GM10248 (cell line): ENCODE measurements at places on chromosomes 3 and 15.

DNA sequence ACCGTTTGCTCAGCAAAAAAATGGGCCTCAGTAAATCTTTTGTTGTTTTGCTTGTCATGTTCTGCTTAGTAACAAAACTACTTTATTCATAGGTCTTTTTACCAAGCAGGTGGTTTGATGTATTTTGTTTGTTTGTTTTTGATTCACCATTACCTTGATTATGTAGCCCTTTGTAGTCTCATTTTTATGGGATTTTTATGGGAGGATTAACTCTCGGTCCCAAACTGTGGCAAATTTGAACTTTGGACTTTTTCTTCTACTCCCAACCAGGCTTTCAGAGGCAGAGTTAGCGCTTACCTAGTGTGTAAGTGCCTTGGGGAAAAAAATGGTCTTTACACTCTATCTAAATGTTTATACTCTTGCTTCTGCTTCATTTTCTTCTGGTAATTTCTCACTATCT lies 276.7 kb upstream of the POU1F1 start:
- DNase-seq = no peak

DNA sequence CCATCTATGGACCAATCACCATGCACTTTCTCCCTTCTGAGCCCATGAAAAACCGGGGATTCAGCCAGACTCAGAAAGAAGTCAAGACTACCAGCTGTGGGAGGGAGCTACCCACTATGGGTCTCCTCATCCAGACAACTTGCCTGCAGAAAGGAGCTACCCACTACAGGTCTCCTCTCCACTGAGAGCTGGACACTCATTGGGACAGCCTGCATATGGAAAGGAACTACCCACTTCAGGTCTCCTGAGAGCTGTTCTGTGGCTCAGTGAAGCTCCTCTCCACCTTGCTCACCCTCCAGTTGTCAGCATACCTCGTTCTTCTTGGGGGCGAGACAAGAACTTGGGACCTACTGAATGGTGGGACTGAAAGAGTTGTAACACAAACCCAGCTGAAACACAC lies 22.3 kb upstream of the ZBED2 start:
- DNase-seq = no peak

- no peak for DNase-seq
Observed at GRCh38 chr3:178895178-178895789, 176.3 kb downstream of the ZMAT3 start.

- DNase-seq = peak; percentile 25
Observed at GRCh38 chr3:113153499-113154107, 57.8 kb upstream of the BOC start.

DNA sequence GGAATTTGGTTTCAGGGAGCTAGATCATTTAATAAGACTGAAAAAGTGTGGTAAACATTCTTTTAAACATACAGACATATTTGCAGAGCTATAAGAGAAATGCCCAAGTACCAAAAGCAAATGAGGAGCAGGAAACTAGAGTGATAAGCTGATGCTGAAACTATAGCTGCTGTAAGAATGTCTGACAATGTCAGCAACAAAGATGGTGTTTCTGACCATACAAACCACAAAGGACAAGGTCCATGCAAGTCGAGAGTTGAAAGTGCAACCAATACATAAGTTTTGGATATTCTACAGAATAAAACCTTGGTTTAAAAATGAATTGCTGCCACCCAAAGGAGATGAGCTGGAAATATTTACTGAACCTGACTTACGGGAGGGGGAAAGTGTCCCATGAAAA lies 610.2 kb downstream of the TBL1XR1 start:
- DNase-seq = no peak

DNA sequence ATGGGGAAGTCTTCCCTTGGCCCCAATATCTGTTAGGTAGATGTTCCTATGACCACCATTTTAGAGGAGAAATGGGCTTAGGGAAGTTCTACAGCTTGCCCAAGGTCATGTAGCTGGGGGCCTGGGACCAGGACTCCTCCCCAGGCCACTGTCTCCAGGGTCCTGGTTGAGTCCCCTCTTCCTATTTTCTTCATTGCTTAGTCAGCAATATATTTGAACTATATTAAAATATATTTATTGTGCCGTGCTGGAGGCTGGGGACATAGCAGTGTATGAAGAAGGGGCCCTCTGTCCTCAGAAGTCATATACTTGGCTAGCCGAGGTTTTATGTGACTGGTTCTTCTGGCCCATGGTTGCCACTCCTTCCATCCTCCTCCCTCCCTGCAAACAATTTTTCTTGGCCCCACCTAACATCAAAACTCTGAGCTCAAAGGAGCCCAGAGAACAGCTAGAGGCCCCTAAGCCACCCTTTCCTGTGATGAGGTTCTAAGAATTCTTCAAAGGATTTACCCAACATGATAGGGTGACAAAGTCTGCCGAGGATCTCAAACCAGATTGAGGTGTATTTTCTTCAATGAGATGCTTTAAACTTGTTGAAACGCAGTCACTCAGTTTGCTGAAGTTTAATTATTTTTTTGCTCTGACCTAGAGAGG lies 121.2 kb upstream of the RASGRP1 start:
- no peak for DNase-seq

DNA sequence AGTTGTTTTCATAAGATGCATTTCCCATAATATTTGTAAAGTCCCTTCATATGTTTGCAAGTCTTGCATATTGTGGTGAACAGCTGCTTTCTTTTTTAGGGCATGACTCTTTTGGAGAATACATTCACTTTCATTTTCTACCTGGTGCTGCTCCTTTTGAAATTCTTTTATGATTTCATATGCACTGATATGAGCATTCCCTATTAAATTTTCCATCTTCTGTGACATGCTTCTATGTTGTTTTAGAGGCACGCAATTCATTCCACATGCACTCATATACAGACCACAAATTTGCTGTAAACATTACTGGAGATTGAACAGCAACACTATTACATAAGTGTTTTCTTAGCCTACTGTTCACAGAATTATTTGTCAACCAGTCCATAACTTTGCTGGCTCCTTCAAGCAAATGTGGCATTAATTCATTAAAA lies 92.8 kb upstream of the TNFSF10 start:
- peak; percentile 44 for DNase-seq

GRCh38 chr3:111648991-111649579 lies 53.9 kb upstream of the ZBED2 start:
- DNase-seq = no peak

DNA sequence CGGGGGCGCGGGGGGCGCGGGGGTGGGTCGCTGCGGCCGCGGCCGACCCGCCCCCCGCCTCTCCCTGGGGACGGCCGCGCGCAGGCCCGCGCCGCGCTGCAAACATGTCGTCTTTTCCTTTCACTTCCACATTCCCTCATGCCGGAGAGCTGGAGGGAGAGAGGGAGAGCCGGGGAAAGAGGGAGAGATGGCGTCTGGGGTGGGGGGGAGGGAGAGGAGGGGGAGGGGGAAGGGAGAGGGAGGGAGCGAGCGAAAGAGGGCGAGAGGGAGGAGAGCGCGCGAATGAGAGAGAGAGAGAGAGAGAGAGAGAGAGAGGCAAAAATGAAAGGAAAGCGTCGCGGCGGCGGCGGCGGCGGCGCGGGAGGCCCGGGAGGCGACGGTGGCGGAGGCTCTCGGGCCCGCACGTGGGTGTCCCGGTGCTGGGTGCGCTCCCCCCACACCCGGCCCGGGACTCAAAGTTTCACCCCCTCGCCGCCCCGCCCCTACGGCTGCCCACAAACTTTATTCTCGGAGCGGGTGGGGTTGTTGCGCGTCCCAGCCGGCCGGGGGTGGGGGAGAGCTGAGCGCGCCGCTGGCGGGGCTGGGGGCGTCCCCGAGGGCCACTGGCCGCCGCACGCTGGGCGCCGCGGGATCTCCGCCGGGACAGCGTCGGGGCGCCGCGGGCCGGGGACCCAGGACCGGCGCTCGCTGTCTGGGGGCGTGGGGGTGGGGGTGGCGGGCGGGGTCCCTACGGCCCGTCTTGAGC lies 731 bp downstream of the ZNF710 start:
- DNase-seq = peak; percentile 82

GRCh38 chr3:148100476-148100875 lies 597.2 kb upstream of the AGTR1 start:
- no peak for DNase-seq

GRCh38 chr3:14506626-14507304 lies 33.4 kb downstream of the GRIP2 start:
- no peak for DNase-seq

- DNase-seq = no peak
Observed at GRCh38 chr3:18751514-18751913, 326.4 kb upstream of the SATB1 start.

GRCh38 chr15:89171136-89172072 lies 50.0 kb downstream of the RLBP1 start:
- DNase-seq = peak; percentile 33

GRCh38 chr3:134932035-134932434 lies 137.0 kb downstream of the EPHB1 start:
- DNase-seq = no peak

DNA sequence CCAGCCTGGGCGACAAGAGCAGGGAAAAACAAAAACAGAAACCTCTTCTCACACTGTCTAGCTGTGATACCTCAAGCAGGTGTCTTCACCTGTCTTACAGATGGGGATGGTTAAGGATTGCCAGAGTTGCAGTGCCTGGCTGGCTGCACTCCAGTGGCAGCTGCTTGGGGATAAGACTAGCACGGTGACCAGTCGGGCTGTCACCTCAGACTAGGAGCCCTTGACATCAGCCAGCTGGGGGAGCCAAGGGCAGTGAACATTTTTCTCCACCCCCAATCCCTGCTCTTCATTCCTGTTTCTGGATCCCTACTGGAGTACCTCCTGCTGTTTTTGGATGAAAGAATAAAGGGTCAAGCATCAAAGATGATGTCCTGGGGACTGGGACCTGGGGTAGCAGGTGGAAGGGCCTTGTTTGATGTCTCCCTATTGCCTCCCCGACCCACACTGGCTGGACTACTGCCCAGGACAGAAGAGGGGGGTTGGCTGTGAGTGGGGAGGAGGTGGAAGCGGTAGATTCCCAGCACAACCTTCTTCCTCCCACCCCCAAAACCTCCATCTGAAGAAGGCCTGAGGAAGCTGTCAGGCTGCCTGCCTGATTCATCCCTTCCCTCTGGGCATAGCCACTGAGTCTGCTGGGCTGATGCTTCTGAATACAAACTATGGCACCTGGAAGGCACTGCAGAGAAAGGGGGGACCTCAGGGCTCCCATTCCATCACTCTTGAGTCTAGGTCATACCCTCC lies 7.0 kb upstream of the CPNE9 start:
- DNase-seq = no peak

GRCh38 chr3:159865041-159865579 lies 123.5 kb upstream of the IL12A start:
- no peak for DNase-seq

GRCh38 chr3:30672959-30673358 lies 66.6 kb downstream of the TGFBR2 start:
- no peak for DNase-seq

GRCh38 chr3:106261396-106261795 lies 392.6 kb upstream of the CBLB start:
- DNase-seq = no peak

GRCh38 chr3:111252779-111253178 lies 181.2 kb downstream of the NECTIN3 start:
- DNase-seq = no peak

DNA sequence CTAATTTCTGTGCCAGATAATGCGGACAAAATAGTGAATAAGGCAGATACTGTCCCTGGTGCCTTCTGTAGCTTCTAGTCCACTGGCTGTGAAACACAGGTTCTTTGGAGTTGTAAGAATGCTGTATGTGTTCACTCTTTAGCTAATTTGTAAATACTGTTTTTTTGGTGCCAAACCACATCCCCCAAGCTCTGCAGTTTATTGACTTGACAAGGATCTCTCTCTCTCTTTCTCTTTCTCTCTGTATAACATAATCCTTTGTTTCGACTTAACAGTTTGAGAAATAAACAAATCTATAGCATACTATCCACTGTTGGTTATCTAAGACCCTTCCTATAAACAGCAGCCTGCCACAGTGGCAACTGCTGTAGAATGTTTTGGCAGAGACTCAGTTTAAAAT lies 7.6 kb downstream of the SMAD3 start:
- DNase-seq = no peak

GRCh38 chr3:106745344-106746168 lies 631.7 kb upstream of the CCDC54 start:
- DNase-seq = no peak

DNA sequence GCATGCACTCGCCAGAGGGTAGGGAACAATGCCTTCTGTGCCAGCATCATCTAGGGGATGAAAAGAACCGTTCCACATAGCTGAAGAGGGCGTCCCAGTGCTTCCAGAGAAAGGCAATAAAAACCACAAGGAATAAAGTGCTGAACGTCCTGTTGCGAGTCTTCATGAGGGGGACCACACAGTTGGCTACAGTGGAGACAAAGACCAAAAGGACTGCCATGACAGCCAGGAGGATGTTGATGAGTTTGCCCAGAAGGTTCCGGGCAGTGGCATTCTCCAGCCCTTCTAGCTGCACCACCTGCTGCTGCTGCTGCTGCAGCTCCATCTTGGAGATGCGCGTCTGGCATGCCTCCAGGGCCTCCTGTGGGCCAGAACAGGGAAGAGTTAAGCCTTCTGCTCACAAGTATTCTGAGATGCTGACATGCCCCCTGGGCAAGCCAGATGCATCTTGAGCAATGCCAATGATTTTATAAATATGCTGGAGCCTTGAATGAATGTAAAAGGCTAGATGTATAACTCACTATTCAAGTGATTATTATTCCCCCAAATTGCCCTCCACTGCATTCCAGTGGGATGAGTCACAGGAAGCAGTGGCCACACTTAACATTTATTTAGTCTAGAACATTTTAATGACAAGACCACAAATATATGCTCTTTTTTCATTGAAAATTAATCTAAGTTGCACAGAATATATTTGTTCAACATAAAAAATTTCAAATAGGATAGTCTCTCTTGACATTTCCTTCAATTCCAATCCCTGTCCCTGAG lies 45.1 kb upstream of the PLXND1 start:
- no peak for DNase-seq

- peak; percentile 69 for DNase-seq
Observed at GRCh38 chr3:112132975-112133448, at the start of gene GCSAM. TSS of gene GCSAM (minus strand) at chr3:112133248. CDS start at chr3:112133120, 128 bp downstream.

GRCh38 chr15:31391687-31392671 lies 65.3 kb downstream of the KLF13 start:
- peak; percentile 90 for DNase-seq

DNA sequence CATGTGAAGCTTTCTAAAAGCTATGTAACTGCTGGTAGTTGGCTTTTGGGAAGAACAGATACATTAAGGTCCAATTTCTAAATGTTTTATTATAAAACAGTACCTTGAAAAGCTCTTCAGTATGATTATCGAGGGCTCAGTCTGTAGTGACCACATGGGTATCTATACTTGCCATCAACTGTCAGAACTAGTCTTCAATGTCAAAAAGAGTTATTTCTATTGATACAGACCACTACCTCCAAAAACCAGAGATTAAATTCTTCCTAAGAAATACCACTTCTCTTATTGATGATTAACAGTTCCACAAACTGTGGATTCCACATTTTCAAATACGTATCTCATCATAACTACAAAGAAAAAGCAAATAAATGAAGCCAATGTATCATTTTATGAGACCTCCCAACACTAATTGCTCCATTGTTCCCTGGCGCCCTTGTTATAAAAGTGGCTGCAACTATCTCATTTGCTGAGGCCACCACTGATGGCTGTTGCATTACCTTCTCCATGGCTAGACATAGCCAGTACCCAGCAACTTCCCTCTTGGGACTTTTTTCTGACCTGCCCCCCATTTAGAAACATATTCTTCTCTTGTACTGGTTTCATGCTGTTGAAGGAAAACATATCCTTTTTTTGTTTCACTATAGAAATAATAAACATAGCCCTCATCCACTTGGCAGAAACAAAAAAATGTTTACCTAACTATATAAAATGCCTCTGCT lies 33.9 kb upstream of the MBNL1 start:
- no peak for DNase-seq

GRCh38 chr15:42057799-42058646 lies 36.3 kb downstream of the PLA2G4D start:
- no peak for DNase-seq
